ENCODE measurements at places on chromosomes 3 and 15.

DNA sequence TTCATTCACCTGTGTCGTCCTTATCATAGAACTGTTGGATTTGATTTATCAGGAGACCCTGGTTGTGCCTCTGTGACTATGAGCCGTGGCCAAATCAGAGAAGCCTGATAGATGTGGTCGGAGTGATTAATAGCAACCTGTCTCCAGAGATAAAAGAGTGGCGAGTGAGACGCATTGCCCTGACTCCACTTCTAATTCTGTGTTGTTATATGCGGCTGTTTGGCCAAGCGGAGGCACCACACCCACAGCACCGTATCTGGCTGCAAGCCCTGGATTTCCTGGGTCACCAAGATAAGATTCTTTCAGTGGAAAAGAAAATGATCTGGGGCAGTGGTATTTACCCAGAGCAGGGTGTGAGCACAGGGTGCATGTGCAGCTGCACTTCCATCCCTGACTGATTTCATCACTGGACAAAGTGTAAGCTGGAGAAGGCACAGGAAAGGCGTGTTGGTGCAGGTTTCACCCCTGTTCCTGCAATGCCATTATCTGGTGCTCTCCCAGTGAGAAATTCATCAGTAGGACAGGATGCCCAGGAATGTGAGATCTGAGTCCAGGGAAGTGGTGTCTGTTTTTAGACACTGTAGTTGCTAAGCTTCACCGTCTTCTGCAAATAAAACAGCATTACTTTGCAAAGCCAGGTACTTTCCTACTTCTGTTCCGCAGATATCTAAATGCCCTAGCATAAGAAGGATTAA is 84.6 kb downstream of the CD47 start:
- peak; percentile 27 for DNase-seq

GRCh38 chr3:189871418-189871817 is 240.2 kb downstream of the TP63 start:
- no peak for DNase-seq

- no peak for DNase-seq
These were observed 27.2 kb downstream of the MKRN2 start for GRCh38 chr3:12584083-12584482.

- DNase-seq = no peak
These were observed 159.9 kb downstream of the MAGI1 start for GRCh38 chr3:65878831-65879230.

DNA sequence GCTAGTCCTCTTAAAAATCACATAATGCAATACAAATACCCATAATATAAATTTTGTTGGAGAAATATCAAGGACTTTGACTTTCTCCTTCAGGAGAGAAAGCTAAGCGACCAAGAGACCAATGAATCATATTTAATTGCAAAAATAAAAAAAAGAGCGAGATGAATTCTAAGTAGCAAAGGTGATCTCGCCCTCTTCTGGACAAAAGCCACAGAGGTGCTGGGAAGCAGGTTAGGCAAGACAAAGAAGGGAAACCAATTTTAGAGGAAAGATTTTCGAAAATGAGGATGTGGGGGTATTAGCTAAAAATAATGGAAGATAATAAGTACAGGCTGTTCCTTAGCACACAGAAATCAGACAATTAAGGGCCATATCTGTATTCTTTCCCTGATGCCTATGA is 111.4 kb upstream of the PLAAT1 start:
- no peak for DNase-seq

GRCh38 chr15:97921296-97921865 is 39.1 kb upstream of the ARRDC4 start:
- DNase-seq = no peak

DNA sequence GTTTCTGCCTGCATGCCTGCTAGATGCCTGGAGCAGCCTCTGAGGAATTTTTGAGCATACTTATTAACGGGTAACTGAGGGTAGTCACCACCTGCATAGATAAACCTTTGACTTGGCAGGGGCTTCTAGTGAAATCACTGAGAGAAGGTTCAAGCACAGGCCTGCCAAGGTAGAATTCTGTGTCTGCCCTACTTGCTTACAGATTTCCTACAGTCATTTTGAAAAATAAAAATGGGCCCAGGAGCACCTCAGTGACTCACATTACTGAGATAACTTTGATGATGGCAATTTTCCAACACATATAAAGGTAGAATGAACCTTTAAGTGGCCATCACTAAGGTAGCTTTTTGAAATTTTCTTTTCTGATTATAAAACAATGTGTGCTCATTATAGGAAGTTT is 10.8 kb downstream of the CRTAP start:
- no peak for DNase-seq

DNA sequence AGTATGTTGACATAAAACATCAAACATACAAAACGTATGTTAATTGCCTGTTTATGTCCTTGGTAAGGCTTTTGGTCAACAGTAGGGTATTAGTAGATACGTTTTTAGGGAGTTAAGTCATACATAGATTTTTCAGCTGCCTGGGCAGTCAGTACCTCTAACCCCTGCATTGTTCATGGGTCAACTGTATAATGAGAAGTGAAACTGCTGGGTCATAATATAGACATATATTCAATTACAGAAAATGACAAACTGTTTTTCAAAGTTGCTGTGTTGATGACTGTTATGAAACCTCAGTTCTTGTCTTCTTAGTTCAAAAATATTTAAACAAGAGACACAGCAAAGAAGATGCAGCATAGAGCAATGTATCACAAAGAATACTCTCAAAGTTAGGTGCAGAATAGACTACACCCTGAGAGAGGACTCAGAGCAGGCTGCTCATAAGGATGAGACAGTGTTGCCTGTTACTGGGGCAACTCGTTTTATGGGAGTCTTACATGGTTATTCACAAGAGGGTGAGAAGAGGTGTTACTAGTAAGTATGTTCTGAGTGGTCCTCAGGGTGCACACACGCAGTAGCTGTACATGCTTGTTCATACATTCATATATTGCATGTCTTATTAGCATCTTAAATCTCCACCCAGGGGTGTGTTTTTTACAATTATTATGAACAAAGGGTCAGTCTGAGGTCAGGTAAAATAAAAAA is 53.1 kb upstream of the ADAMTS17 start:
- DNase-seq = no peak

- DNase-seq = no peak
These were observed 4.8 kb downstream of the MYL3 start for GRCh38 chr3:46858456-46858855.

- DNase-seq = peak; percentile 1
These were observed 19.3 kb downstream of the POMGNT2 start for GRCh38 chr3:43086460-43087165.

GRCh38 chr15:77599899-77600298 is 32.8 kb downstream of the LINGO1 start:
- no peak for DNase-seq

- DNase-seq = no peak
These were observed 33.3 kb upstream of the SLC41A3 start for GRCh38 chr3:126117212-126117611.

DNA sequence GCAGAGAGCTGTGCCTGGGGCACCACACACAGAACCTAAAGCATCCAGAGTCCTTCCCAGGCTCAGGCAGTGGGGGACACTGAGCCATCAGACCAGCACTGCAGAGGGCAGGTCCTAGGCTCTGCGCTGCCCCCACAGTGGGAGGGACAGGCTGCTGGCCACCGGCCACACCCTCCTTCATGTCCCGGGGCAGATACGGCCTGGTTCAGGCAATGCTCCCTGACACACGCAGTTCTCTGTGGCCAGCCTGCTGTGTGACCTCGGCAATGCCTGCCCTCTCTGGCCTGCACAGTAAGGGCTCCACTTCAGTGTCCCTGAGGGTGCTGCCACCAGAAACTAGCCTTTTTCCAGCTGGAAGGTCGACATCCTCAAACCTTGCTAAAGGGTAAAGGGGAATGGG is 12.4 kb downstream of the LINGO1 start:
- no peak for DNase-seq

- DNase-seq = no peak
These were observed 19.0 kb downstream of the USP13 start for GRCh38 chr3:179671747-179672242.

GRCh38 chr15:57440799-57441198 is 64.5 kb downstream of the CGNL1 start:
- peak; percentile 72 for DNase-seq
